ENCODE measurements at places on chromosomes 16 and 17.
A peak's percentile ranks its signal among the peaks of the same experiment; 100 is the strongest.

- no peak for DNase-seq
Measured at GRCh38 chr16:57335366-57335765, 23.2 kb upstream of the CCL22 start.

GRCh38 chr17:28327709-28328108 lies 7.6 kb downstream of the IFT20 start:
- no peak for DNase-seq

GRCh38 chr16:84687715-84688114 lies 12.1 kb upstream of the USP10 start:
- peak; percentile 78 for DNase-seq

DNA sequence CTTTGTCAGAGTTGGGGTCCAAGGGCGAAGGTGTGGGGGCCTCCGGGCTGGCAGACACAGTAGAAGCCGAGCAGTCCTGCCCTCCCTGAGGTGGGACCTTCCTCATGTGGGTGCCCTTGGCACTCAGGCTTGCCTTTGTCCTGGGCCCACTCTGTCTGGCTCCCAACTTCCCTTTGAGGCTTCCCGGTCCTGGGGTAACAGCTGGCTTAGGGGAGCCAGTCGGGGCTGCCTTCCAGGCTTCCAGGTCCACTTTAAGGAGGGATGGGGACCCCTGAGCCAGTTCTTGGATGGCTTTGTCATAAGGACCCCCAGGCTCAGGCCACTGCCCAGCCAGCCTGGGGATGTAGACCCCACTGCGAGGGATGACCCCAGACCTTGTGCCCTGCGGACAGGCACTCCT lies 7.8 kb downstream of the GAS2L2 start:
- DNase-seq = no peak

DNA sequence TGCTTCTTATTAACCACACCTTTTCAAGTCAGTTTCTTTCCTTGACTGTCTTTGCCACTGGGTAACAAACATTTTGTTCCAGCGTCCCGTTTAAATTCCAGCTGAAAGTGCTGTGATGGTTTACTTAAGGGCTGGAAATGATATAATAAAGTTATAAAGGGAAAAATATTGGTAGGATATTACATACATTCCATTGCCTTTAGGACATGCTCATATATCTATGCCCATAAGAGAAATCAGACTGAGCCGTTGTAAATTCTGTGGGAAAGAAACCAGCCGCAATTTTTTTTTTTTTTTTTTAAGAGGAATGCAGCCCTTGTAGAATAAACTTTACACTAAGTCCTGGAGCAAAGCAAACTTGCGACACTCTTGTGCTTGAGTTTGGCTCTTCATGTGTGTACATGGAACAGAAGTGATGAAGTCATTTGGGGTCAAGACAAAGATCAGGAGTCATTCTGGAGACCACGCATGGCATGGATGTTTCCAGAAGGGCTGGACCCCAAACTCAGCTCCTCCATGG lies 210.9 kb downstream of the XYLT1 start:
- DNase-seq = no peak

DNA sequence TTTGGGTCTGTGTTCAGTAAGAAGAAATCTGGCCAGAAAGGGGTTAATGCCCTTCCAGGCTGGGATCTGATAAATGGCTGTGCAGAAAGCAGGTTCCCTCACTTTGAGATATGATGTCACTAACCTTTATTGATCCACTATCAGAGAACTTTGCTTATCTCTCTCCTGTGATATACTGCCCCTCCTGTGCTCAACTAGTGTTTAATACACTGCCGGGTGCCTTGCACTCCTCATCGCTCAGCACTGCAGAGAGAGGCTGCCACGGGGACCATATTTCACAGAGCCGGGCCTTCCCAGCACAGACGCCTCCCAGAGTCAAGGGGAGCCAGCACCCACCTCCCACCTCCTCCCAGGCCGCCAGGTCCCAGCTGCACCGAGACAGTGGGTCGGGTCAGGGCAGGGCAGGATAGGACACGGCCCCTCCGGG lies 20.2 kb downstream of the ZFHX3 start:
- DNase-seq = no peak

GRCh38 chr17:71793518-71793917 lies 327.3 kb upstream of the SOX9 start:
- DNase-seq = no peak

DNA sequence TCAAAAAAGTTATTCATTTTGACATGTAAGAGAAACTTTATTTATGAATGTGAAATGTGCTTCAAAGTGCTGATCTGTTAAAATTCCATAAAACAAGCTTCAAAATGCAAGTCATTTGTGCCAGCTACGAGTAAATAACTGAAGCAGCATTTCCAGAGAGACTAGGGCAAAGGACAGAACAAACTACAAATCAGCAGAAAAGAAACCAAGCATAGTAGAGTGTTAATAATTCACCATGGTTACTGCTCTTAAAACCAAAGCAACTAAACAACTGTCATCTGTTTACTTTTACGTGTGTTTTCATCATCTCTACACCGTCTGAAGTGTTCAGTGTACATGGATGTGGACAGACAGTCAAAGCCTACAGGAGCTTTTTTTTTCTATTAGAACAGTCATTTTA lies 1.6 kb upstream of the ASPA start:
- DNase-seq = peak; percentile 3

DNA sequence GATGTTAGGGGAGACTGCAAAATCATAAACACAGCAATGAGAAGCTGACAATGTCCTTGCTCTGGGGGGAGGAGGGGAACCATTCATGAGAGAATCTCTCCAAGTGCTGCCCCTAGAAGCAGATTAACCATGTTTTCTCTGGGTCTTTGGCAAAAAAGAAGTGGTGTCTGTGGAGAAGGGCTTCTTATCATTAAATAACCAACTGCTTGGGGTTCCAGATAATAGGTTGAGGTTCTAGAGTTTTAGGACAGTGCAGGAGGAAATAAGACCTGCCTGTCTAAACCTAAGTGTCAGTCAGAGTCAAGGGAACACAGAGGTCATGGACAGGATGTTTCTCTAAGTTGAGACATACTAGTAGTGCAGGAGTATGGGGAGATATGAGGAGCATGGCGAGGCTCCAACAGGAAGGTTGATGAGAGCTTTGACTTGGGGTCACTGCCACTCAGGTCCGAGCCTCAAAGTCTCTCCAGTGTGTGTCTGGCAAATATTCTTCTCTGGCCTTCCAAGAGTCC lies 5.1 kb upstream of the ANKS4B start:
- no peak for DNase-seq

DNA sequence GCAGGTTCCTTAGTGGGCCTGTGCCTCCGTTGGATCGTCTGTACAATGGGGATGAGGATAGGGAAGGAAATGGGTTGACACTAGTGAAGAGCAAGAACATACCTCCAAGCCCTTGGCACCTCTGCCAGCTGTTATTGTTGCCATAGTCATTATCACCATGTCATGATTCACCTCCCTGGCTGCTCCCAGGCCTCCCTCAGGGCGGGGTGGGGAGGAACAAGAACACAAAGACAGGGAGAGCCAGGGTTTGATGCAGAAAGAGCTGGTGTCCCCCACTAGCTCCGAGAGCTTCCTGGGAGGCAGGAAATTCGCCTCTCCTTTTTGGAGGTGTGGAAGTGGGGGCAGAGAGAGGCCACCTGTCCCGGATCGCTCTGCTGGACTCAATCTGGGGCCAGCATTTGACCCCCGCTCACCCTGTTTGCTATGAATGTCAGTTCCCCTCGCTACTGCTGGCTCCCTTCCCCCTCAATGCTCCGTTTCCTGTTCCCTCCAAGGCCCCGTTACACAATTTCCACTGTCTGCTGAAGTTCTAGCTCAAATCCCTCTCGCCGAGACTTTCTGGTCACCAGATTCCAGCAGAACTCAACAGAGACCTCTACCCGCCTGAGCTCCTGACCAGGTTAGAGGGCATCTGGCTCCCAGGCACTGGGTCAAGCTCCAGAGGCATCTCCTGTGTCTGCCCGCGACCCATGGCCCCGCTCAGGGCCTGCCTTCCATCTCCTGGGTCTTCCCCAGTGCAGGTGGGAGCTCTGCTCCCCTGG lies 9.1 kb downstream of the TIMP2 start:
- no peak for DNase-seq

- DNase-seq = no peak
Measured at GRCh38 chr17:75115555-75115954, 5.8 kb downstream of the ARMC7 start.

- DNase-seq = no peak
Measured at GRCh38 chr16:10608687-10609401, 28.4 kb upstream of the EMP2 start.

- no peak for DNase-seq
Measured at GRCh38 chr17:11730747-11731146, 132.5 kb downstream of the DNAH9 start.

- DNase-seq = no peak
Measured at GRCh38 chr17:76588182-76588581, 2.5 kb upstream of the ST6GALNAC2 start.

GRCh38 chr16:89600427-89600826 lies 13.0 kb upstream of the DPEP1 start:
- no peak for DNase-seq

DNA sequence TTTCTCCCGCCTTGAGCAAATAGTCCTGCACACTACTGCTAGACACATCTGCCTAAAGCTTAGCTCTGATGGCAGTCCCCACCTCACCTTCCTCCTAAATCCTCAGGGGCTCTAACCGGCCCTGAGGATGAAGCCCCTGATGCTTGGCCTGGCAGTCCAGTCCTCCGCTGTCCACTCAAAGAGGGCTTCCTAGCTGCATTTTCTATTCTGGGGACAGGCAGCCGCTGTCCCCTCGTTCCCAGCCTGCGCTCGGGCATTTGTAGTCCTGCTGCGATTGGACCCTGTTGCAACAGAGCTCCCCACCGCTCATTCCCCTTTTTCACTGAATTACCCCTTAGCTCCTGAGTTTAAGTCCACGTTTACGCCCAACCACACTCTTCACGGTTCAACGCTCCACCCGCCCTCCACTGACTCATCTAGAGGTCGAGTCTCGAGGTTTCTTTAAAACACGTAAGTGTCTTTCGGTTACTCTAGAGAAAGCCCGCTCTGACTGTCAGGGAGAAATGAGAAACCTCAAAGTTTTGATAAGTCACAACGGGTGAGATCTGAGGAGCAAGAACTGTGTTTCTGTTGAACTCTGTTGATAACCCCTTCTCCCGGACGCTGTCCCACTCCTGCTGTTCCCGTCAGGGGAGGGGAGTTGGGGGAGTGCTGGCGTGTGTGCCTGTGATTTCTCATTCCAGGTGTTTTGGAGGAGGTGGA lies 4.5 kb downstream of the CCR7 start:
- DNase-seq = no peak

GRCh38 chr17:28760601-28761562 lies 17.1 kb downstream of the TRAF4 start:
- DNase-seq = no peak

Data from GM04503 (cell line).